ENCODE measurements at places on chromosomes 12 and 14.
A peak's percentile ranks its signal among the peaks of the same experiment; 100 is the strongest.

- no peak for DNase-seq
Observed at GRCh38 chr12:92574051-92574783, 128.6 kb upstream of the PLEKHG7 start.

GRCh38 chr12:75172611-75173010, 37.0 kb downstream of the KCNC2 start:
- no peak for DNase-seq

GRCh38 chr12:12590961-12591360, 20.7 kb upstream of the CREBL2 start:
- no peak for DNase-seq

DNA sequence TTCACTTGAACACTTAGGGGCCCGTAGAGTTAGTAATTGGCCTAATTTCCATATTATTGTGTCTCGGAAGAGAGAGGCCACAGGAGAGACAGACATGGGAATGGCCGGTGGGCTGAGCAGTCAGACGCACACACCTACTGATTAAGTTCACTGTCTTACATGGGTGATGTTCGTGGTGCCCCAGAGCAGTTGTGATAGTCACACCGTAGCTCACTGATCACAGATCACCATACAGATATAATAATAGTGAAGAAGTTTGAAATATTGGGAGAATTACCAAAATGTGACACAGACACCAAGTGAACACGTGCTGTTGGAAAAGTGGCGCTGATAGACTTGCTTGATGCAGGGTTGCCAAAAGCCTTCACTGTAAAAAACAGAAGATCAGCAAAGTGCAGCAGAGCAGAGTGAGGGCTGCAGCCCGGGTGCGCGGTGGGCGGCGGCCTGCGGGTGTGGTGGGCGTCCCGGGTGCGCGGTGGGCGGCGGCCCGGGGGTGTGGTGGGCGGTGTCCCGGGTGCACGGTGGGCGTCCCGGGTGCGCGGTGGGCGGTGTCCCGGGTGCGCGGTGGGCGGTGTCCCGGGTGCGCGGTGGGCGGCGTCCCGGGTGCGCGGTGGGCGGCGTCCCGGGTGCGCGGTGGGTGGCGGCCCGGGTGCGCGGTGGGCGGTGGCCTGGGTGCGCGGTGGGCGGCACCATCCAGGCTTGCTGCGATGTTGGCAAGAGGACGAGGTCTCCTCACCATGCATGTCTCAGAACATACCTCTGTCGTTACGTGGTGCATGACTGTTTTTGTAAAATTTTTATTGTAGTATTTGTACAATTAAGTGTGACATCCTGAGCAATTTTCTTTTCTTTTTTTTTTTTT, 34.3 kb upstream of the TEX22 start:
- DNase-seq, result peak; percentile 37

DNA sequence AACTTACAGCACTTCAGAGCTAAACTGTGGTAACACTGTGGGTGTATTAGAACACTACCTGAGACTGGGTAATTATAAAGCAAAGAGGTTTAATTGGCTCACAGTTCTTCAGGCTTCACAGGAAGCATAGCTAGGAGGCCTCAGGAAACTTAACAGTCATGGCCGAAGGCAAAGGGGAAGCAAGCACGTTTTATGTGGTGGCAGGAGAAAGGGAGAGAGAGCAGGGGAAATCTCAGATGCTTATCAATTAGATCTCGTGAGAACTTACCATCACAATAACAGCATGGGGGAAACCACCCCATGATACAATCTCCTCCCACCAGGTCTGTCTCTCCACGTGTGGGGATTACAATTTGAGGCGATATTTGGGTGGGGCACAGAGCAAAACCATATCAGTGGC, 512.6 kb downstream of the RERGL start:
- no peak for DNase-seq

DNA sequence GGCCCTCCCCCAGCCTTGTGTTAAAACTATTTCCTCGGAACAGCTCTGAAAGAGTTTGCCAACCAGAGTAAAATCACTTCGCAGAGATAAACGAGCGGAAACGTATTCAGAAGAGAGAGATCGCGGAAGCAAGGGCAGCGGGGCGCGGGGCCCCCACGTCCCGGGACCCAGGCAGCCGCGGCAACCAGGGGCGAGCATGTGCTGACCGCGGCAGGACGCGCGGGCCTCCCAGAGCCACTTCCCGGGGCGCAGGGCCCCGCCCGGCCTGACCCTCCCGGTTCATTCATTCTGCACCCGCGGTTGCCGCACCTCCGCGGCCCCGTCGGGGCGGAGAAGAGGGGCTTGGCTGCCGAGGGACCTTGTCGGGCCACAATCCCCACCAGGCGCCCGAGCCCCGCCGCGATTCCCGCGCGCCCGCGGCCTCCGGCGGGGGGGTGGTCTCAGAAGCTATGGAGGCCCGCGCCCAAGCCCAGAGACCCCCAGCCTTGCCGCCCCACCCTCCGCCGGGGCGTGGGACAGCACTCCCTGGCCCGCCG, 598 bp downstream of the UBE2N start:
- no peak for DNase-seq

GRCh38 chr14:71290960-71291466, 383.8 kb downstream of the PCNX1 start:
- DNase-seq, result peak; percentile 69

DNA sequence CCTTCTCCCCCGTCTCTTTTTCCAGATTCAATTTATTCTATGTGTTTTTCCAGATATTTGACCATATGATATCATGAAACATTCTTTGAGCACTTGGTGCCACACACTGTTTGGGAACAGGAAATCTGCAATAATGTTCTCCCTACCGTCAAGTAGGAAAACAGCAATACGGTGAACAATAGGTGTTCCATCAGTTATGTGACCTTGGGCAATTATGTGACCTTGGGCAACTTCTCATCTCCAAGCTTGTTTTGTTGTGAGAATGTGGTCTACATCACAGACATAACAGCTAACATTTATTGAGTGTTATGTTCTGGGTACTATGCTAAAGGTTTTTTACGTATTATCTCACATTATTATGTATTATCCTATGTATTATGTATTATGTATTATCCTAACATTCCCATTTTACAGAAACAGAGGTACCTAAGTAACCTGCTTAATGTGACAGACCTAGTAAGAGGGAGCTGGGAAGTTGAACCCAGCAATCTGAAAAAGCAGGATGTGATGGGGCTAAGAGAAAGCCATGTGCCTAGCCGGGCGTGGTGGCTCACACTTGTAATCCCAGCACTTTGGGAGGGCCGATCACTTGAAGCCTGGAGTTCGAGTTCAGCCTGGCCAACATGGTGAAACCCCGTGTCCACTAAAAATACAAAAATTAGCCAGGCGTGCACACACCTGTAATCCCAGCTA, 1.2 kb upstream of the NEK9 start:
- no peak for DNase-seq

- DNase-seq, result no peak
Observed at GRCh38 chr12:2803635-2804392, 8.7 kb upstream of the ITFG2 start.

GRCh38 chr12:5072311-5072710, 28.6 kb downstream of the KCNA5 start:
- no peak for DNase-seq

- no peak for DNase-seq
Observed at GRCh38 chr12:120055231-120056000, 61.1 kb downstream of the RAB35 start.

DNA sequence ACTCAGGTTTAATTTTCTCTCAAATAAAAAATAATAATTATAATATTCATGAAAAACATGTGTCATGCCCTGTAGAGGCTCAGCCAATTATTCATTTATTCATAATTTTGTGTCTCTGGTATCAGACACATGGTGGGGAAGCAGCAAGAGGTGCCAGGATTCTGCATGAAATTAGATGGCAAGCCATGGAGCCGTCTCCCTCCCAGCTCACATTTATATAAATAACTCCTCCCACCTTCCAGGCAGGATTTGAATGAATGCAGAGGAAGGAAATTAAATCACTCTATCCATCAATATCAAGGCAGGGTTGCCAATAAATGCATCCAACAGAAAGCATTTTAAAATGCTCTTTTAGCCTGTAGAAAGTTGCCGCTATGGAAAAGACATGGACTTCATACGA, 98.1 kb downstream of the PTPRR start:
- no peak for DNase-seq

GRCh38 chr12:40117818-40118217, 11.9 kb upstream of the SLC2A13 start:
- no peak for DNase-seq

DNA sequence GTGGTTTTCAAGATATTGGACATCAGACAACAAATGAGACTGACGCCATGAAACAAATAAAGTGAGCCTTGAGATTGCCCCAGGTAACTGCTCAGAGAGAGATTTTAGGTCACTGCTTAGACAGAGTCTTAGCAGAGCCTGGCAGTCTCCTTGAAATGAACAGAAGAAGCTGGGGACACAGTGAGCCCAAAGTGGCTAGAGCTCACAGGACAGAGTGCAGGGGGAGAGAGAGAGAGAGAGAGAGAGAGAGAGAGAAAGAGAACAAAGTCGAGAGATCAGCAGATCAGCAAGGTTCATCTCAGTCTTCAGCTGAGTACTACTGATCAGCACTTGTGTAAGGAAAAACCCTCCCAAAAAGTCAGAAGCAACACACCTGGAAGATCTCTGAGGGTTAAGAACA, 147.4 kb downstream of the RMST start:
- no peak for DNase-seq

GRCh38 chr12:50221228-50222008, 54.2 kb upstream of the CERS5 start:
- DNase-seq, result peak; percentile 85

DNA sequence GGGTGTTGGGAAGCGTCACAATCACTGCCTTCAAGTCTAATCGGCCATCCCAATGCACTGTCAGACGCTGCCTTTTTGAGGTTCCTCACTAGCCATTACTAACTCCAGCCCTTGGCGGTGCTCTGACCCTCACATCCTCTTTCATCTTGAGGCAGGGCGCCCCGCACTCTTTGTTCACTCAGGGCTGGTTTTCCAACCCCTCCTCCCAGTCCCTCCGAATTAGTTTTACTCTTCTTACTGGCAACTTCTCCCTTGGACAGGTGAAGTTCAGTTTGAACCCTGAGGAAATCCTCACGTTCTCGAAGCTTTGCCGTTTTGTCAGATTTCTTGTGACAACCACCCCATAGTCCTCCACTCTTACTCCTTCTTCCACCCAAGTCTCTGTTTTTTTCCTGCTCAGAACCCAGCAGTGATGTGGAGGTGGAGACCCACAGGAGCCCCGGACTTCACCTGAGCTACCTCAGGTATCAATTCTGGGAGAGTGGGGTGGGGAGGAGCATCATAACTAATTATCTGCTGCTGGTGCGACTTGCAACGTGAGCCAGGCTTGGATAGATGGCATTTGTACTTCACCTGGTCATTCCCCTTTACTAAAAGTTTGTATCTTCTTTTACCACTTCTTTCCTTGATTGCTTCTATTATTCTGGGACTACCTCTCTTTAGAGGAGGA, 757 bp downstream of the ZC3H10 start:
- DNase-seq, result no peak
